ENCODE measurements at places on chromosomes 16 and 17.

GRCh38 chr17:70407506-70407905, 238.2 kb downstream of the KCNJ2 start:
- DNase-seq: no peak

GRCh38 chr17:54527941-54528340, 372.7 kb upstream of the TOM1L1 start:
- no peak for DNase-seq

GRCh38 chr17:73432624-73433190, 120.9 kb upstream of the CDC42EP4 start:
- DNase-seq: no peak

GRCh38 chr16:66863707-66864106, 16.6 kb upstream of the PDP2 start:
- no peak for DNase-seq

DNA sequence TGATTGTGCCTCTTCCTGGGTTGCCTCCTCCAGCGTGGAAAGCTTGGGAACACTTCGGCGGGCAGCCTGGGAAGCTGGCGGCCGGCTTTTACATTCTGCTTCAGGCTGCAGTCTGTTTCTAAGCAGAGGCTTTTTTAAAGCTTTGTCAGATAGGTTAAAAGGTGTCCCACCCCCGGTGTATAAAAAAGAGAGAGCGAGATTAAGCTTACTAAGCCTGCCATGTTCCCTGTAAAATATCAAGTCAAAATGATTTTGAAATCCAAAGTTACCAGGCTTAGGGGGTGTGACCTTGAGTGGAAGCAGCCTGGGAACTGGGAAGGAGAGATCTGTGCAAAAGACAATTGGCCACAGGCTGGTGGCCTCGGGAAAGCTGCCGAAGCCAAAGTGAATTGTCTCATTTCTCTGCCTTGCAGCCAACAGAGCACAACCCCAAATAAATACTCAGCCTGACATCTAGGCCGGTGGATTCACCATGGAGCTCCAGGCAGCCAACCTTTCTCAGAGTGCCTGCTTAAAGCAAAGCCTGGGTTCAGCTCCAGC, 254.5 kb downstream of the FTO start:
- DNase-seq: no peak

- DNase-seq: no peak
Observed at GRCh38 chr17:43927060-43927864, 15.0 kb downstream of the PPY start.

- no peak for DNase-seq
Observed at GRCh38 chr16:74871608-74872007, 97.0 kb upstream of the FA2H start.

- no peak for DNase-seq
Observed at GRCh38 chr16:50696575-50697420, 3.4 kb downstream of the NOD2 start.

DNA sequence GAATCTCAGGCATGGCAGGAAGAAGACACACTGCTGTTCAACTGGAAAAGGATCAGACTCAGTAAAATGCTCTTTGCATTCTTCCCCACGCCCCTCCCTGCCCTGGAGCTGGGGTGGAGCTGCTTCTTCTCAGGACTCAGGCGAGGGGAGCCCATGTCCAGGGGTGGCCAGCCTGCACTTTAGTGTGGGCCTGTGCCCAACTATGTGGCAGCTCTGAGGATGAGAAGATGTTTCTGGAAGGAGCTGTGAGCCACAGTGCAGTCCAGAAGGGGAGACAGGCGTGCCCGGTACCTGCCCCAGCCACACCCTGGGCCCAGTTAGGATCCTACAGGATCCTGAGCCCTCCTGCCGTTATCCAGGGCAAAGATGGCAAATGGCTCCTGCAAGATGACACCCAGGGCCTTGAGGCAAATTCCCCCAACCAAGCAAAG, 120.3 kb downstream of the ANKRD11 start:
- DNase-seq: no peak

- no peak for DNase-seq
Observed at GRCh38 chr16:19912455-19913339, 28.0 kb upstream of the GPRC5B start.

GRCh38 chr17:79023180-79023705, 726 bp upstream of the C1QTNF1 start:
- DNase-seq: no peak

GRCh38 chr17:15654886-15655561, 29.1 kb downstream of the TRIM16 start:
- no peak for DNase-seq

DNA sequence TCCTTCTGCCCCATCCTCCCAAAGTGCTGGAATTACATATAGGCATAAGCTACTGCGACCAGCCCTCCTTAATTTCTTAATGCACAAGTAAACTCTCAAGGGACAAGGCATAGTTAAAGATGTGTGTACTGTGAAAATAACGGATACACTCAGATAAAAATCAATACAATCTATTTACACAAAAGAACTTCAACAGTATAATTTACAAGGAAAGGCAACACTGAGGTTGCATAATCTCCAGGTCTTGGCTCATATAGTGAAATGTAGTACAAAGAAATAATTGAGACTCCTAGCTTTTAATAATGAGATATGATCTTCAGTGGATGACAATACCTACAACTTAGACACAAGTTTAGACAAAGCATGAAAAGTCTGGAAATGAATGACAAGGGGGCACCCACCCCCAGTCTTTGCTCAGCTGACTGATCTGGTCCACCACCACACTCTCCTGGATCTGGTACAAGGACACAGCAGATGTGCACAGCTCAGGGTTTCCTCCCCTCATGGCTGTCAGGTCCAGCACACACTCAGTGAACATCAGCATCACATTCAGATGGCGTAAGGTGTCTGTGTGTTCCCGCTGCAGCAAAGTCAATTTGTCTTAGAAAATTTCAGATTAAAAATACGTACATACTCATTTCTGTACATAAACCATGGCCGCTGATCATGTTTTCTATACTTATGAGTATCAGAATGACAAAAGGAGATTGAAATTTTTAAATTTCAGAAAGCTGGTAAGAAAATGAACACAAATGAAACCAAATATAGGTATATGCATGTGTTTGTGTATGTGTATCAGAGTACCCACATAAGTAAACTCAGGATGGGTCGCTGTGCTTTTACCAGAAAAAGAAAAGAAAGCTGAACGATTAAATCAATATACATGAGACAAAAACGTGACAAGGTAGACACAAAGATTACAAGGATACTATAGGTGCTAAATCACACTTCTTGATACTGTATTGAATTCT, 33.7 kb upstream of the ALDH3A1 start:
- DNase-seq: no peak

DNA sequence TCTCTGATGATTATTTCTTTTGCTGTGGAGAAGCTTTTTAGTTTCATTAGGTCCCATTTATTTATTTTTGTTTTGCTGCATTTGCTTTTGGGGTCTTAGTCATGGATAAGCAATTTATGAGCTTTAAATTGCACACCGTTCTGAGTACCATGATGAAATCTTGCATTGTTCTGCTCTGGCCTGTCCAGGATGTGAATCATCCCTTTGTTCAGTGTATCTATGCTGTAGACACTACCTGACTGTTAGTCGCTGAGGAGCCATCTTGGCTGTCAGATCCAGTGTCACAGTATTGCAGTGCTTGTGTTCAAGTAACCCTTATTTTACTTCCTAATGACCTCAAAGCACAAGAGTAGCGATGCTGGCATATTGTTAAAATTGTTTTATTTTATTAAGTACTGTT, 218.0 kb upstream of the CNTNAP4 start:
- no peak for DNase-seq

- DNase-seq: no peak
Observed at GRCh38 chr17:27430383-27430840, 25.8 kb upstream of the KSR1 start.

GRCh38 chr17:75808905-75809621, 24.5 kb downstream of the UNK start:
- DNase-seq: no peak

DNA sequence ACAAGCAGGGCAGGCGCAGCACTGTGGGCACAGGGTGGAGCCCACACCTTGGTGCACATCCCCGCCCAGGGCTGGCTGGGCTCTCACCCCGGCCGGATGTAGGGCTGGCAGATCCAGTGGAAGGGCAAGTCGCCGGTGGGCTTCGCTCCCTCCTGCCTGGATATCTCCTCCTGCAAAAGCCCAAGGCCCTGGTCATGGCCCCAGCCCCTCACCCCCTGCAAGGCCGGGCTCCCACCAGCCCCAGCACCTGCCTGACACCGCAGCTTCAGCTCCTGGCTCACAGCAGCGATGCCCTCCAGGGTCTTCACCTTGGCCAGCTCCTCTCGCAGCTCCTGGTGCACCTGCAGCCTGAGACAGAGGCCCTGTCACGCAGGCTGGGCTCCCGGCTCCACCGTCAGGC, 5.0 kb downstream of the DUS1L start:
- DNase-seq: no peak

- DNase-seq: no peak
Observed at GRCh38 chr16:23408242-23408822, 44.7 kb downstream of the COG7 start.

GRCh38 chr17:909642-910323, 69.8 kb downstream of the NXN start:
- DNase-seq: no peak

- DNase-seq: no peak
Observed at GRCh38 chr17:27320222-27320560, 26.3 kb downstream of the WSB1 start.

- no peak for DNase-seq
Observed at GRCh38 chr17:45063198-45063597, 2.1 kb downstream of the NMT1 start.

DNA sequence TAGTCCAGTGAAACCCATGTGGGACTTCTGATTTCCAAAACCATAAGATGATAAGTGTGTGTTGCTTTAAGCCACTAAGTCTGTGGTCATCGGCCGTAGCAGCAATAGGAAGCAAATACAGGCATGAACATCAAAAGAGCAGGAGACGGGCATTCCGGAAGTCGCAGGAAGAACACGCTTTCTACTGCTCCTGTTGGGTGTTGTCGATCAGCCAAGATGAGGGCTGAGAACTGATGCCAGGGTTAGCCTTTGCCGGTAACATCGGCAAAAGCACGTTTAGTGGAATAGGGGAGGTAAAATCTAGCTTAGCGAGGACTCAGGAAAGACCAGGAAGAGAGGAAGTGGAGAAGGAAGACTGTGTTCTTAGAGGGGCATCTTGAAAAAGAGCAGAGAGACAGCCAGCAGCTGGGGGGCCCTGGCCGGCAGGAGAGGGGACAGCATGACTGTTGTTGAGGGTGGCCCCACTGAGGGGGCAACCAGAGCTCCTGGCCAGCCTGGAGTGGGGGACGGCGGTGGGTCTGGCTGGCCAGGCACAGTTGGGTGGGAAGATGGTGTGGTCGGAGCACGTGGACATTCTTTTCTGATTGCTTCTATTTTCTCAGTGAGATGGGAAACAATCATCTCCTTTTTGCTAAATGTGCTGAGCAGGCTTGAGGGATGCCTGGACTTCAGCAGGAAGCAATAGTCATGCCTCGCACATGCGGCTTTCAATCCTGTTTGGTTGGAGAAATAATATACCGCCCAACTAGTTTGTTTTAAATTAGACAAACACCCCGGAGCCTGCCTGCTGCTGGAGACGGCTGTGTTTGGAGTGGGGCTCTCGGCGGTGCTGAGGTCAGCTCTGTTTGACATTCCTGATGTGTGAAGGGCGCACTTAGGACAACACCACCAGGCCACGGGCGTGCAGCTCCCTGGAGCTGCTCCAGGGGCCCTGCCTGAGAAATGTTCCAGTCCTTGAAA, 109.9 kb downstream of the METRNL start:
- no peak for DNase-seq

- DNase-seq: no peak
Observed at GRCh38 chr17:6568184-6568758, 11.9 kb upstream of the PITPNM3 start.

GRCh38 chr17:49597928-49598655, 22.4 kb downstream of the NXPH3 start:
- DNase-seq: no peak

GRCh38 chr17:75288770-75289114, 491 bp downstream of the SLC25A19 start:
- DNase-seq: no peak

GRCh38 chr16:58096249-58096648, 32.9 kb downstream of the CFAP20 start:
- DNase-seq: no peak

GRCh38 chr17:12390631-12391030, 275.1 kb upstream of the MYOCD start:
- DNase-seq: no peak

DNA sequence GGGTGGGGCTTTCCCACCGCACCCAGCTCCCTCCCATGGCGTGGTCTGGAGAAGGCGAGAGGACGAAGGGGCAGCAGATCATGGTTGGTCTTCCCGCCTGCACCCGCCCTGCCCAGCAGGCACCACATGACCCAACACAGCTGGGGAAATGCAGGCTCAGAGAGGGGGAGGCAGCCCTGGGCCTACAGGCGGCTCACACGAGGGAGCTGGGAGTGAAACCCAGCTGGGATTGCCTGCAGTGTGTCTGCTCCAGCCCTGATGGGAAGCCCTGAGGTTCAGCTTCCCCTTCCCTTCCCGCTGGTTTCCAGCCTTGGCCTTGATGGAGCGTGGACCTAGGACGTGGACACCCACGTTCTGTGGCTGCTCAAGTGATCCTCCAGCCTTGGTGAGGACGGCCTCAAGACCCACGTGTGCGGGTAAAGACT, 20.0 kb upstream of the PABPN1L start:
- no peak for DNase-seq

DNA sequence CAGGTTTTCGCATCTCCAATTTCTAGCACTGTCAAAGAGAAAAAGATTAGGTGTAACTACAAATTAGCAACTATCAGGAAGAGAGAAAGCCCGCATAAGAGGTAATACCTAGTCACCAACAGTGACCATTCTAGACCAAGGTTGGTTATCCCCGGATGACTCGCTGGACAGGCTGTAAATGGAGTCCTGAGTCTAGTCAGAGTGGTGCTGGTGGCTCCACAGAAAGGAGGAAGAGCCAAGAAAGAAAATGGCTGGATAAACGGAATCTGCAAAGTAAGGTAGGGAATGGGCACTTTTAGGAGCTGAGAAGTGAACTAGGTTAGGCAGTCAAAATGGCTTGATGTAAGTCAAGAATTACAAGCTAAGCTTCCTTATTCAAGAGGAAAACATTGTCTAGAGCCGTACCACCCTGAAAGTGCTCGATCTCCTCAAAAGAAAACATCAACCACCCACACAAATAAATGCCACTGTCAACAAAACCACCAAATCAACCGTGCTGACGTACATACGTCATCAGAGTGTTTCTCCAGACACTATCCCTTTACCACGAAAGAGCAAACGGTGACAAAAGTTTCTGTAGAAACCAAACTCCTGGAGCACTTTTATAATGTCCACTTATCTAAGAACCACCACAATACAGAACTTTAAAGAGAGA, 2.2 kb downstream of the GSPT1 start:
- no peak for DNase-seq

DNA sequence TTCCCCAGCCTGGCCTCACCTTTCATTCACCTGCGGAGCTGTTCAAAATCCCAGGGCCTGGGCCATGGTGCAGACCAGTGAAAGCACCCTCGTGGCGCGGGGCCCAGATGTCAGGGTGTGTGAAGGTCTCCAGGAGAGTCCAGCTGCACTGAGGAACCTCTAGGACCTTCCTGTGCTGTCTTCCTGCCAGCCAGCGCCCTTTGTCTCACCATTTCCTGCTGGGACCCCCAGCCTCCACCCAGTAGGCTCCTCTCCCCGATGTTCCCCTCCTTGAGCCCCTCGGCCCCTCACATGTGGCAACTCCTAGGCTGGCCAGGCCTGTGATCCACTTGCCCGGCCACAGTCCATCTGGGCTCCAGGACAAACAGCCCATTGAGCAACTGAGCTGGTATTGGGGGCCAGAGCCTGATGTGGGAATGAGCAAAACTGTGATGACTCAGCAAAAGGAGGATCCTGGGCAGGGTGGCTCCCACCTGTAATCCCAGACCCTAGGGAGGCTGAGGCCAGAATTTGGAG, 677 bp downstream of the SULT1A2 start:
- DNase-seq: no peak

GRCh38 chr16:66277311-66278070, 89.0 kb upstream of the CDH5 start:
- DNase-seq: no peak
